ENCODE measurements at places on chromosomes 5 and 9. TPM values are rescaled to one million over a fixed set of nuclear protein-coding genes. Genes with fewer than 3 reads are reported as not detected.

DNA sequence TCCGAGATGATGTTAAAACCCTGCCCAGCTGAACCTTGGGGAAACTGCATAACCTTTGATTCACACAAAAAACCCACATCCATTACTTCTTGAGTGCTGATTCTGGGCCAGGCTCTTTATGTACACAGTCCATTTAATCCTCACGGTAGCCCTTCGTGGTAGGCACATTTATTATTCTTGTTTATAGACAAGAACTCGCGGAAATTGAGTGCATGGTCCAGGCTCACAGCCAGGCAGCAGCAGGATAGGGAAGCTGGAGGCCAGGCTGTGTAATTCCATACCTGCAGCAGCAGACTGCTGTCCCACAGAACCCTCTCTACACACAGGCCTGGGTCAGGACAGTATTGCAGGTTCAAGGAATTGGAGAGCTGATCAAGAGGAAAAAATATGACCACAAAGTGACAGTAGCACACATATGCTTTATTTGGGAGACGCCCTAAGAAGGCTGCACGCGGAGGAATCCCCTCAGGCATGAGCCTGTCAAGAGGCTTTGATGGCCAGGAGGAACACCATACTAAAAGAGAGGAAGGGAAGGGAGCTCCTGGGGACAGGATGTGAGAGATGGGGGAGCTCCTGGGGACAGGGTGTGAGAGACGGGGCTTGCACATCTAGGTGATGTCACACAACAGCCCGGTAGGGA lies 28.4 kb upstream of the FAM120A start:
- no peaks in the 10 kb centered on the region for H3K4me1 ChIP-seq
- H3K27me3 ChIP-seq: no peaks in the 10 kb centered on the region
- no peak overlapping the region for H3K4me3 ChIP-seq
- H3K36me3 ChIP-seq: no peaks in the 10 kb centered on the region

The PCDHB14 gene
- polyA plus RNA-seq: not detected

DNA sequence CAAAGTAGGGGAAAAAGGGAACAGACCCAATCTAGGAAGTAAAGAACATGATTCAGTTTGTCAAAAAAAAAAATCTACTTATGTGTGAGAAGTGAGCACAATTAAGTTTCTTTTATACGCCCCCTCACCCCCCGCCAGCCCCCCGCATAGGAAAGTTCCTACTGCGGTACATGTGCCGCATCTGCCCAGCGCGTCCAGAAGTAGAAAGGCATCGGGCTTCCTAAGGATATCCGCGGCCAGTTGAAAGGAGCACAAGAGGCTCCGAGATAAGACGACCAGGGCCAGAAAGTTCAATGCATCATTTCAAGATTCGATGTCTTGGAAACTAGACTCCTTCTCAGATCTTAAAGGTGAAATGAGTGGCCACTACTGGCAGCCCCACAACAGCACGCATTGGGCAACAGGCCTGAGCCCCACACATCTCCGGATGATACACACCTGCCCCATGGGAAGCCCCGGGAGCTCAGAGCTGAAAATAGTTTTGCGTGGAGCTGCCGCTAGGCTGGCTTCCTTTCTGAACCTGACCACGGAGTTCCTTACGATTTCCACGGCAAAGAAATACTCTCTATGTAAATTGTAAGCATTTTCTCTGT lies 203.9 kb downstream of the RAB3C start:
- no peak overlapping the region for H3K4me3 ChIP-seq
- no peaks in the 10 kb centered on the region for H3K36me3 ChIP-seq
- H3K4me1 ChIP-seq: no peaks in the 10 kb centered on the region
- no peak overlapping the region for H3K27ac ChIP-seq

DNA sequence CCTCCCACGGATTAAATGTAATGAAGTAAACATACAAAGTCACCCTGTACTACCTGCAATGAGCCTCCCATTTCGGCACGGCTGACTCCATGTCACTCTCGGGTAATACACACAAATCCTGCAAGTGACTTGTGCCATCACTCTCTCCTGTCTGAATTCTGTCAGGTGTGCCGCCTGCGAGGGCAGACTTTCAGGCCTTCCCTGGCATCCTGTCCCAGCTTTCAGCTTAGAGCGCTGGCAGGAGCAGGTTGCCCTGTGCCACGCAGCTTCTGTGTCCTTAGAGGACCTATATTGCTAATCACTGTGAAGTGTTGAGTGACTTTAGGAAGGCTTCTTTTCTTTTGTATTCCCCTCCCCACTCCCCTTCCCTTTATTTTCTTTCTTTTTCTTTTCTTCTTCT lies 25.8 kb upstream of the S1PR3 start:
- H3K4me3 ChIP-seq: no peak overlapping the region
- H3K27me3 ChIP-seq: no peaks in the 10 kb centered on the region
- H3K36me3 ChIP-seq: no peaks in the 10 kb centered on the region
- H3K27ac ChIP-seq: no peak overlapping the region
- DNase-seq: no peak

The NOTCH1 gene
- not detected for polyA plus RNA-seq

GRCh38 chr5:6194906-6195612 lies 183.3 kb downstream of the MED10 start:
- H3K4me1 ChIP-seq: no peaks in the 10 kb centered on the region
- no peak overlapping the region for H3K4me3 ChIP-seq
- H3K27ac ChIP-seq: no peak overlapping the region
- no peak for DNase-seq
- H3K36me3 ChIP-seq: no peaks in the 10 kb centered on the region

DNA sequence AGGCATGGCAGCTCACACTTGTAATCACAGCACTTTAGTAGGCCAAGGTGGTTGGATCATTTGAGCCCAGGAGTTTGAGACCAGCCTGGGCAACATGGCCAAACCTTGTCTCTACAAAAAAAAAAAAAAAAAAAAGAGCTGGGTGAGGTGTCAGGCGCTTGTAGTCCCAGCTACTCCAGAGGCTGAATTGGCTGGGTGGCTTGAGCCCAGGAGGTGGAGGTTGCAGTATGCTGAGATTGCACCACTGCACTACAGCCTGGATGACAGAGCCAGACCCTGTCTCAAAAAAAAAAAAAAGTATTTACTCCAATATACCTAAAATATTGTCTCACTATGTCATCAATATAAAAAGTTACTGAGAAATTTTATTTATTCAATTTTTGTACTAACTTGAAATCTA lies 2.8 kb downstream of the SCAI start:
- H3K36me3 ChIP-seq: no peaks in the 10 kb centered on the region
- DNase-seq: no peak
- H3K4me3 ChIP-seq: no peak overlapping the region
- H3K27ac ChIP-seq: no peak overlapping the region
- peaks cover 22% of the 10 kb centered on the region for H3K4me1 ChIP-seq

DNA sequence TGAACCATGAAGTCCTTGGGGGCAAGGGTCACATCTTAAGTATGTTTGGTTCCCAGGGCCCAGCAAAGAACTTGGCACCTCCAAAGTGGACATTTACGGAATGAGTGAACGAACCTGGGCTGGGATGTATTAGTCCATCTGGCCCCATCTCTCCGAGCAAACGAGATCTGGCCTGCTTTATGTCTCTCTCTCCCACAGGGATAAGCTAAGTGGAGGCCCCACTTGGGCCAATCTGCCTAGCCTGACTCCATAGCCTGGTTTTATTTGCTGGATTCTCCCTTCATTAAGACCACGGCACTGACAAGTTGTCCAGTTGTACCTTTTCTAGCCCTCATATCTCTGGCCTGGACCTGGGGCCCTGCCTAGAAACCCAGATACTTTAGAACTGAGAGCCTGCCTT lies 2.1 kb downstream of the TTLL11 start:
- H3K4me1 ChIP-seq: peaks cover 30% of the 10 kb centered on the region
- no peaks in the 10 kb centered on the region for H3K36me3 ChIP-seq
- H3K4me3 ChIP-seq: no peak overlapping the region
- no peak for DNase-seq
- no peak overlapping the region for H3K27ac ChIP-seq
- H3K27me3 ChIP-seq: no peaks in the 10 kb centered on the region

GRCh38 chr9:33645706-33646105 lies 121.7 kb downstream of the ANKRD18B start:
- H3K4me1 ChIP-seq: no peaks in the 10 kb centered on the region
- no peaks in the 10 kb centered on the region for H3K27me3 ChIP-seq
- H3K36me3 ChIP-seq: no peaks in the 10 kb centered on the region
- no peak overlapping the region for H3K27ac ChIP-seq

- H3K36me3 ChIP-seq: no peaks in the 10 kb centered on the region
- DNase-seq: no peak
- H3K27ac ChIP-seq: no peak overlapping the region
- H3K4me3 ChIP-seq: no peak overlapping the region
- H3K27me3 ChIP-seq: peaks cover 4% of the 10 kb centered on the region
Observed at GRCh38 chr5:177988989-177989625, 6.9 kb downstream of the PROP1 start.

The C5orf52 gene
- polyA plus RNA-seq: not detected

DNA sequence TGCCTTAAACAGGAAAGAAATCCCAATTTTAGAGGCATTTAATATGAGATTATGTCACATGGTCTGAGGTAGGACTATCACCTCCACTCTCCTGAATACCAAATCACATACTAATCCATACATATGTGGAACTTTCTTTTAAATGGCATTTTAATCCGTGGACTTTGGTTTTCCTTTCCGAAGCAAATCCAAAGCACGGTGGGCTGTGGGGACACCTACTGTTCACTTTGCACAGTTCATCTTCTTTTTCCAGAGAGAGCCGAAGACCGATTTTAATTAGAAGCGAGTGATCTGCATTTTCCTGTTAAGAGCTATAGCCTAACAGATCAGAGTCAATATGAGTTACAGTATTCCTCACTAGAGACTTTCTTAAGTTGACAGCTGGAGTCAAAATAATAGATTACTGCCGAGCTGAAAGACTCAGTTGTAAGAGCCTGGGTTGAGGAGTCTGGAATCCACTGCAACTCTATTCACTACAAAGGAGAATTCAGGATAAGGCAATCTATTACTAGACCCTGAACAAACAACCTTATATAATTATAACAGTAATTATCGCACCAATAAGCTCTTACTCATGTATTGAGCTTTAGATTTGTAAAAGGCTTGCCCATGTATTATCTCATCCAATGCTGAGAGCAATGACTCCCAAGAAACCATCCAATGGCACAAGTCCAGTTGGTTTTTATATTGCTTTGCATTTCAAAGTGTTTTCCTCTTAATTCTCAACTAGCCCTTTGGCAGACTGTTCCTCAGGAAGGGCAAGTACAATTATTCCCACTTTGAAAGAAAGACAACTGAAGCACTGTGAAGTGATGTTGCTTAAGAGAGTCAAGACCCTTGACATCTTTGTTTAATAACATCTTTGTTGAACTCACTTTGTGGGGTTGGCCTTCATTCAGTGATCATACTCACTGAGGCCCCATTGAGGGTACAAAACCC lies 144.7 kb downstream of the TRPM6 start:
- H3K4me1 ChIP-seq: no peaks in the 10 kb centered on the region
- no peak overlapping the region for H3K27ac ChIP-seq
- H3K4me3 ChIP-seq: no peak overlapping the region

DNA sequence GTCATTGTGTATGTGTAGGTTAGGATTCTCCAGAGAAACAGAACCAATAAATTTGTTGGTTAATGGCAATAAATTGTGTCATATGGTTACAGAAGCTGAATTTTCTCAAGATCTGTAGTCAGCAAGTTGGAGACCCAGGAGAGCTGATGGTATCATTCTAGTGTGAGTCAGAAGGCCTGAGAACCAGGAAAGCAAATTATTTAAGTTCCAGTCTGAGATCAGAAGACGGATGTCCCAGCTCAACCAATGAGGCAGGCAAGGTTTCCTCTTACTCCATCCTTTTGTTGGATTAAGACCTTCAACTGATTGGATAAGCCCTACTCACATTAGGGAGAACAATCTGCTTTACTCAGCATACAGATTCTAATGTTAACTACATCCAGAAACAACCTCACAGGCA lies 656.3 kb downstream of the ANXA1 start:
- no peaks in the 10 kb centered on the region for H3K36me3 ChIP-seq
- no peak for DNase-seq
- H3K27ac ChIP-seq: no peak overlapping the region
- H3K4me3 ChIP-seq: no peak overlapping the region

DNA sequence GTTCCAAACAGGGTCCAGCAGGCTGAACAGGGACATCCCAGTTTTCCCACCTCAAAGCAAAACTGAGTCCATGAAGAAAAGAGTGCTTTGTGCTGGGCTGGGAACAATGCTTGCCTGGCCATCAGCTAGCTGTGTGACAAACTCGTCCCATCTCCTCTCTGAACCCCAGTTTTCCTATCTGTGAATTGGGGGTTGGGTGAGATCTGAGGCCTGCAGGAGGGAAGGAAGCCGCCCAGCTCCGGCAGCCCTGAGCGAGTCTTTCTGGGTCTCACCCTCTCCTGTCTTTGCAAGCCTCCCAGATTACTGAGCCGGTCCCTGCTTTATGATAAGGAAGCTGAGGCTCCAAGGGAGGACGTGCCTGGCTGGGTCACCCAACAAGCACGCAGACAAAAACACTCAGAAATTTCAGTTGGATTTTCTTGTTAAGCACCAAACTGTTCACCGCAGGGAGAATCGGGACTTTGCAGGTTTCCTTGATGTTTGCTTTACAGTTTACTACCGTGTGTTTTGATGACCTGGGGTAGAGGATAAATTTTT lies 82.6 kb upstream of the LMX1B start:
- H3K27me3 ChIP-seq: no peaks in the 10 kb centered on the region
- H3K36me3 ChIP-seq: no peaks in the 10 kb centered on the region
- H3K4me3 ChIP-seq: no peak overlapping the region
- H3K4me1 ChIP-seq: no peaks in the 10 kb centered on the region

The TMC1 gene
- polyA plus RNA-seq: not detected

DNA sequence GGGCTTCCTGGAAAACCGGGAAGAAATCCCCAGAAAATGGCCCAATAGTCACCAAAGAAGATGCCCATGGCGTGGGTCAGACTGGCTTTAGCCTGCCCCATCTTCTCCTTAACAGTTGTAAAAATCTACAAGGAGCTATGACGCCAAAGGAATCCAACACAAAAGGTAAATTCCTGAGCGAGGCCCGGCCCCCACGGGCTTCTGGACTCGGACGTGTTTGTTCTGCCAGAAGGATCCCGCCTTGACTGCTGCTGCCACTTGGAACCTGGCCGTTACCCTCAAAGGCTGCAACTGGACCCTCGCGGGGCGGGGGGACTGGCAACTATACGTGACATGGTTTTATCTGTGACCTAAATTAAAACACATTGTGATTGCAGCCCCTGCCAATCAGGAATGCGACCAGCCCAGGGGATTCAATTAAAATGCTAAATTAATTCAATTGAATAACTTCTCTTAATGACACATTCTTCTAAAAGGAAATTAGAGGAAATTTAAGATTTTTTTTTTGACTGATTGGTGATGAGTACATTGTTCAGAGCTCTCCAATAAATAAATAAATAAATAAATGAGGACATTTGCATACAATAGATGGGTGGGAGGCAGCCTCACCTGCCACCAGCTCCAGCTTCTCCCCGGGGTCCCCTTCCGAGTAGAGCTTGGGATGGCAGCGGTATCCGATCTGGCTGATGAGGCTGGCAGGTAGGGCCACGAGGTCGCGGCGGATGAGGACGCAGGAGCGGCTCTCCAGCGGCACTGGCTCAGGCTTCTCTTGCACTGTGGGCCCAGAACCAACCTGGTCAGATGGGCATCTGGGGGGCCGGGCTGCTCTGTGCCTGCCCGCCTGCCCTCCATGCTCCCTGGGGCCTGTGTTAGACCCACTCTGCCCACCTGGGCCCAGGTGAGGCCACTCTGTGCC lies 54.7 kb upstream of the UBAC1 start:
- no peaks in the 10 kb centered on the region for H3K4me1 ChIP-seq
- no peaks in the 10 kb centered on the region for H3K27me3 ChIP-seq
- no peak for DNase-seq
- H3K36me3 ChIP-seq: no peaks in the 10 kb centered on the region
- no peak overlapping the region for H3K4me3 ChIP-seq
- no peak overlapping the region for H3K27ac ChIP-seq

The DMRT1 gene
- not detected for polyA plus RNA-seq

GRCh38 chr9:107945493-107945892 lies 455.9 kb upstream of the KLF4 start:
- H3K27me3 ChIP-seq: no peaks in the 10 kb centered on the region
- H3K36me3 ChIP-seq: no peaks in the 10 kb centered on the region
- H3K4me1 ChIP-seq: no peaks in the 10 kb centered on the region
- DNase-seq: no peak
- no peak overlapping the region for H3K27ac ChIP-seq
- H3K4me3 ChIP-seq: no peak overlapping the region

All from CD4-positive, alpha-beta memory T cell (primary cell).